Astrocyte (in vitro differentiated cells and primary cell): ENCODE measurements at places on chromosomes 1 and 21.

DNA sequence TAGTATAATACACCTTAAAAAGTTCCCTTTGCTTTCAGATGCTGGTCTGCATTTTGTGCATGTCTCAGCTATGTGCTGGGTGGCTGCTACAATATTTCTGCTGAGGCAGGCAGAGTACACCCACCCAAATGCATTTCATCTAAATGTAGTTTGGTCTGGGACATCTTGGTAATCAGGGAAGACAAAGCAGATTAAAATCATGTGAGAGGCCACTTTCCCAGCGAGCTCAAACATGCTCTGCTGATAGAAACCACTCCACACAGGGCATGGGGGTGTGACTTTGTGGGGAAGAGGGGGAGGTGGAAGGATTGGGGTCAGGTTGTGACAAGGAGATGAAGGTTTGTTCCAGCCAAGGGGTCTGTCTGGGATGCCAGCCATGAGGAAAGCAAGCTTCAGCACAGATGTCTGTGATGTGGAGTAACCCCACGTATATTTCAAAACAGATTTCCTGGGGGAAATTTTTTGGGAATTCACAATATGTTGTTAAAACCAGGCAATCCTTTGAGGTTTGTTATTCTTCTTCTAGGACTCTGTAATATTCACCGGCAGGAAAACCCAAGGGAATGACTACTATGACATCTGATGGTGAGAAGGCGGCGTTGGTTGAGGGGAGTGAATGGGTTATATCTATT is 255.1 kb upstream of the FGGY start:
- DNase-seq, result peak; percentile 28
- no peaks in the 10 kb centered on the region for H3K27me3 ChIP-seq
- H3K27ac ChIP-seq, result no peak overlapping the region
- H3K36me3 ChIP-seq, result no peaks in the 10 kb centered on the region
- peaks cover 17% of the 10 kb centered on the region for H3K4me1 ChIP-seq

DNA sequence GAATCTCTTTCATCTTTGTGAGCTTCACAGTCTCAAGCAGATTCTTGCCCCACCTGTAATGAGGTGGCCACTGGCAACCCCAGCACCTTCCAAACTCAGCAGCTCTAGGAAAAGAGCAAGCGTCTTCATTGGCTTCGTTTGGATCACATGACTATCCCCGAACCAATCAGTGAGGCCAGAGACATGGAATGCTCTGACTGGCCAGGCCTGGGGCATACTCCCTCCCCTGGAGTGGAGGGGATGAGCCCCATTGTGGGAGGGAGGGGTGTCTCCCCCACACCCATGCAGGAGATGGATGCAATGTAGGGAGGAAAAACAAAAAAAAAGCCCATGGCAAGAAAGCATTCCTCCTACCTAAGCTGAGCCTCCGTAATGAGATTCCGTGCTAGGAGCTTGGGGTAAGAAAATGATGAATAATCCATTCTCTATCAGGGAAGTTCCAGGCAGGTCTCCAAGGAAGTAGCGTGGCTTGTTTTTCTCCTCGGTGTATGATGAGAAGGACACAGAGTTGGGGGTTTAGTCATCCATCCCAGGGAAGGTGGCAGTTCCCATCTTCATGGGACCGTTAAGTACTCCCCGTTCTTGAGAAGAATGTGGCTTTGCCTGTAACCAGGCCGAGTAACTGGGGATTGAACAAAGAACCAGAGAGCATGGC is 32.7 kb downstream of the FHAD1 start:
- no peak overlapping the region for H3K4me3 ChIP-seq
- no peaks in the 10 kb centered on the region for H3K4me1 ChIP-seq

DNA sequence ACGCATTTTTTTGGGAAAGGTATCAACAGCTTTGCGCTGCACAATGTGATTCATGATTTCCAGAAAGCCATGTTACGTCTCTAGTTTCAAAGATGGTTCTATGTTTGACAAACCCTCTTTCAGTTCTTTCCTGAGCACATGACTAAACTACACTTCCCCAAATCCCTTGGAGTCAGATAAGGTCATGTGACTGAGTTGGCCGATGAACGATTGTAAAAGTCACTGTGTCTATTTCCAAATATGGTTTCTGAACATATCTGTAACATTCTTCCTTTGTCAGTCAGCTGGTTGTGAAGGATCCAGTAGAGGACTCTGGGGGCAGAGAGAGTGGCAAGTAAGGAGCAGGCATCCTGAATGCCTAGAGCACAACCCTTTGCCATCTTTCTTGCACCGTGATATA is 35.4 kb downstream of the TMPRSS15 start:
- no peak overlapping the region for H3K27ac ChIP-seq
- no peaks in the 10 kb centered on the region for H3K4me1 ChIP-seq
- no peak overlapping the region for H3K4me3 ChIP-seq
- no peak for DNase-seq

DNA sequence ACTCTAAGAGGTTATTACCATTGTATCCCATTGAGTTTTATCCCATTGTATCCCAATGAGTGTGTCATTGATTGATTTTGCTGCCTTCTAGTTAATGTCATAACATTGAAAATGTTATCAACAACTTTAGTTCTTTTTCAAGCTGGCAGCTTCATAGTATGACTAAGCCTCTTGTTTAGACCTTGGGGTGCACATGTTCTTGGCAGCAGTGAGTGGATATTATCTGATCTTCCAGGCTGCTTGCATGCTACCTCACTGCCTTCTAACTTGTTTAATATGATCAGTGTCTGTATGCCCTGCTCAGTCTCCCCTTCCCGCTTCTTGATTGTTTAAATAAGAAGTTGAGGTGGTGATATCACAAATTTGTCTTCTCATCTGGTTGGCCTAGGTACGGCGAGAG is 24.6 kb downstream of the NTPCR start:
- H3K27ac ChIP-seq, result no peak overlapping the region
- no peak overlapping the region for H3K4me3 ChIP-seq
- DNase-seq, result peak; percentile 87

DNA sequence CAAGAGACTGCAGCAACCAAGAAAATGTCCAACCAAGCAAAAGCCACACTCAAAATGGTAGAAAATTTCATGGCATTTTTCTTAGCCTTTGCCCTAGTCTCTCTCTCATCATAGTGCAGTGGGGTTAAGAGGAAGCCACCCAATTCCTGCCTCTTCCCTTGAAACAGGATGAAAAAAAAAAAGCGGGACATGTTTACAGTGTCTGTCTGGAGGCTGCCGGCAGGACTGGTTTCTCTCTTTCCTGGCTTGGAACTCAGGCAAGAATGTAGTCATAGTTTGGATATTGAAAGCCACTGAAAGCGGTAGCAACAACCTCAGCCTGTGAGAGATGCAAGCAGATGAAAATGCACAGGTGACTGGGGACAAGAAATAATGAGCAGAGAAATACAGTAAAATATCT is 13.3 kb upstream of the TNFSF18 start:
- no peaks in the 10 kb centered on the region for H3K27me3 ChIP-seq
- H3K36me3 ChIP-seq, result no peaks in the 10 kb centered on the region
- no peak overlapping the region for H3K4me3 ChIP-seq
- no peak overlapping the region for H3K27ac ChIP-seq
- DNase-seq, result peak; percentile 29
